Stimulated activated CD4-positive, alpha-beta T cell treated with anti-CD3 and anti-CD28 coated beads, TNF-alpha, amount 100 ng/mL, for 4 hours (primary cell): ENCODE measurements at places on chromosomes 5 and 9.

GRCh38 chr9:120110520-120110919 lies 469.4 kb downstream of the CDK5RAP2 start:
- no peak for DNase-seq

DNA sequence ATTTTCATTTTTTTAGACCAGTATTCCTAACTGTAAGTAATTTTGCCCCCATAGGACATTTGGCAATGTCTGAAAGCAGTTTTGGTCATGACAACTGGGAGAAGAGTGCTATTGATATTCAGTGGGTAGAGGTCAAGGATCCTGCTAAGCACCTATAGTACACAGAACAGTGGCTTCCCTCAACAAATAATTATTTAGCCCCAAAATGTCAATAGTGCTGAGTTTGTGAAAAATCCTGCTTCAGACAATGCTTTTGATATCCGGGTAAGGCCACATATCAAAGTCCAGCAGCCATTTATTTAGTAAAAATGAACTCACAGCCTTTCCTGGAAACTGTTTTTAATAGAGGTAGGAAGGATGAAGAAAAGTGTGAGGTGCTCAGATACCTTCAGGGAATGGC lies 8.1 kb upstream of the TARS1 start:
- no peak for DNase-seq

GRCh38 chr5:136053336-136054141 lies 24.8 kb downstream of the TGFBI start:
- DNase-seq = no peak

DNA sequence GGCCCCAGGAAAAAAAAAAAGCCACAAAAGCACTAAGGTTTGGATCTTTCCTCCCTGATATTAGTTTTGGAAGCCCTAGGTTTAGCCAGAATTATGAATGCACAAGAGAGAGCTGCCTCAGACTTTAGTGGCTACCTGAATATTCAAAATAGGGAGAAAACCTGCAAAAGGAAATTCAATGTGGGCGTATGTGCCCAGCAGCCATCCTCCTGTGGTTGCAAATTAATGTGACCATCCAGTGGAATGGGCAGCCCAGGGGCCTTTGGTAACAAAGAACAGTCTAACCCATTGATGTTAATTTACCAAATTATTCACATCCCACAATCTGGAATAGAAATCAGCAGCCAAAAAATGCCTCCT lies 298.4 kb downstream of the CWC27 start:
- no peak for DNase-seq

DNA sequence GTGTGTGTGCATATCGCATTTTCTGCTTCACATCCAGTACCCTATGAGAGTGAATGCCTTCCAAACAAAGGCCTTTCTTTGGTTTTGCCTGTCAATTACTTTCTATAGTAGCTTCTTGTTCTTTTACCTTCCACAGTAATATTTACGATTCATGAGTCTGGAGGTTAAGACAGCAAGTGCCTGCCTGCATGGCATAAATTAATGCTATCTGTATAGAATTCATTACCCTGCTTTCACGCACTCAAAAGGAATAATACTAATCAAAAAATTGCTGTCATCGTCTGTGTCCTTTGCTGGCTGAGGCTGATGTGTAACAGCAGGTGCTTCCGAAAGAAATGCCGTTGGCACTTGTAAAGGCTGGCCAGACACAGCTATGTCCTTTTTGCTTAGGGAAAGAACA lies 1304.4 kb upstream of the CDH6 start:
- DNase-seq = no peak

- DNase-seq = no peak
Measured at GRCh38 chr5:51838459-51838858, 455.2 kb downstream of the ISL1 start.

- no peak for DNase-seq
Measured at GRCh38 chr5:121503111-121503840, 348.4 kb upstream of the FTMT start.
